ENCODE measurements at places on chromosomes 5 and 9. TPM values are rescaled to one million over a fixed set of nuclear protein-coding genes. Genes with fewer than 3 reads are reported as not detected.

The WNT8A gene
- not detected for total RNA-seq

The SH2D3C gene
- total RNA-seq = 70.4 TPM

The PDZD2 gene
- total RNA-seq = not detected

The ZDHHC11B gene
- total RNA-seq = not detected

The FAM81B gene
- not detected for total RNA-seq

The RPS14 gene
- 4,225 TPM for total RNA-seq

The ZCCHC7 gene
- total RNA-seq = 27.5 TPM

The LRRTM2 gene
- not detected for total RNA-seq

The SNCB gene
- total RNA-seq = not detected

The LMX1B gene
- total RNA-seq = not detected

The INSYN2B gene
- total RNA-seq = not detected

The FABP6 gene
- total RNA-seq = not detected

The IL3 gene
- not detected for total RNA-seq

The NOP16 gene
- 29.3 TPM for total RNA-seq

The LOX gene
- total RNA-seq = not detected

The LECT2 gene
- not detected for total RNA-seq

The DEPDC1B gene
- total RNA-seq = 32.4 TPM

The CACNA1B gene
- not detected for total RNA-seq

The GBA2 gene
- total RNA-seq = 55.3 TPM

The PCDHGC5 gene
- not detected for total RNA-seq

The OR1J2 gene
- total RNA-seq = not detected

The CDC26 gene
- total RNA-seq = 35.2 TPM

The PTGES gene
- total RNA-seq = not detected

The FOXI1 gene
- total RNA-seq = not detected

The TPRN gene
- total RNA-seq = 9.2 TPM

The ADAMTS19 gene
- not detected for total RNA-seq

The MAP3K1 gene
- 96.6 TPM for total RNA-seq

The KIF3A gene
- total RNA-seq = 9.8 TPM

The PCA3 gene
- not detected for total RNA-seq

The PHF2 gene
- total RNA-seq = 27.9 TPM

The UBE2B gene
- 95.5 TPM for total RNA-seq

The ERP44 gene
- 16.0 TPM for total RNA-seq

The TCOF1 gene
- total RNA-seq = 51.1 TPM

The GHR gene
- total RNA-seq = not detected

The FRMPD1 gene
- not detected for total RNA-seq

The KDM3B gene
- 66.5 TPM for total RNA-seq

The INSL6 gene
- total RNA-seq = not detected

The PPIC gene
- not detected for total RNA-seq

The CDKN2B gene
- 4.9 TPM for total RNA-seq

The BARHL1 gene
- total RNA-seq = not detected

The BAG1 gene
- 70.2 TPM for total RNA-seq

The GPBP1 gene
- total RNA-seq = 94.4 TPM

The KLF9 gene
- total RNA-seq = 19.1 TPM

The LIFR gene
- total RNA-seq = not detected

The C1QTNF3 gene
- total RNA-seq = 4.3 TPM

The GPR150 gene
- total RNA-seq = 1.6 TPM

The C9orf153 gene
- total RNA-seq = not detected

The PLAC8L1 gene
- 0.39 TPM for total RNA-seq

The PCDHGB4 gene
- not detected for total RNA-seq

The PTGR1 gene
- total RNA-seq = 0.39 TPM

The GADD45G gene
- 3.0 TPM for total RNA-seq

The SPATA9 gene
- not detected for total RNA-seq
